Stimulated activated CD8-positive, alpha-beta memory T cell treated with anti-CD3 and anti-CD28 coated beads, Interleukin-15, amount 100 ng/mL, for 24 hours (primary cell): ENCODE measurements at places on chromosomes 7 and 10.

- no peak for DNase-seq
Measured at GRCh38 chr10:80661526-80661925, 123.8 kb downstream of the SH2D4B start.

DNA sequence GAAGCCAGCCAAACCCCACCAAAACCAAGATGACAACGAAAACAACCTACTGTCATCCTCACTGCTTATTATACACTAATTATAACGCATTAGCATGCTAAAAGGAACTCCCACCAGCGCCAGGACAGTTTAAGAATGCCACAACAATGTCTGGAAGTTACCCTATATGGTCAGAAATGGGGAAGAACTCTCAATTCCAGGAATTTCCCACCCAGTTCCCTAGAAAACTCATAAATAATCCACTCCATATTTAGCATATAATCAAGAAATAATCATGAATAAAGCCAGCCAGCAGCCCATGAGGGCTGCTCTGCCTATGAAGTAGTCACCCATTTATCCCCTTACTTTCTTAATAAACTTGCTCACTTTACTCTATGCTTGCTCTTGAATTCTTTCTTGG, 20.8 kb downstream of the MICU1 start:
- DNase-seq: no peak

DNA sequence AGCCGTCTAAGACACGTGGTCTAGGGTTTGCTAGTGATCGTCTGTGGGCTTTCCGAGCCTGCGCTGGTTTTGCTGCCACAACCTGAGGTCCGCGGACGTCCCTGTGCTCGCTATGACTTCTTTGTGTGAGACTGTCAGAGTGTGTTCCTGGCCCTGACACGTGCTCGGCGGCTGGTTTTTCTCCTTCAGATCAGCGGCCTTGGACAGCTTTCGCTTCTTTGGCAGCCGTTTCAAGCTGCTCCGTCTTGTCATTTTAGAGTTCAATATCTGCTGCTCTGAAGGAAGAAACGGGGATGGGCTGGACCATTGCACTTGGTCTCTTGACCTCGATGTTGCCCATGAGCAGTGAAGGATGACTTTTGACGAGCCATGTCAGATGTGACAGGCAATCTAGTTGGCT, 147.3 kb downstream of the MGMT start:
- DNase-seq: no peak

DNA sequence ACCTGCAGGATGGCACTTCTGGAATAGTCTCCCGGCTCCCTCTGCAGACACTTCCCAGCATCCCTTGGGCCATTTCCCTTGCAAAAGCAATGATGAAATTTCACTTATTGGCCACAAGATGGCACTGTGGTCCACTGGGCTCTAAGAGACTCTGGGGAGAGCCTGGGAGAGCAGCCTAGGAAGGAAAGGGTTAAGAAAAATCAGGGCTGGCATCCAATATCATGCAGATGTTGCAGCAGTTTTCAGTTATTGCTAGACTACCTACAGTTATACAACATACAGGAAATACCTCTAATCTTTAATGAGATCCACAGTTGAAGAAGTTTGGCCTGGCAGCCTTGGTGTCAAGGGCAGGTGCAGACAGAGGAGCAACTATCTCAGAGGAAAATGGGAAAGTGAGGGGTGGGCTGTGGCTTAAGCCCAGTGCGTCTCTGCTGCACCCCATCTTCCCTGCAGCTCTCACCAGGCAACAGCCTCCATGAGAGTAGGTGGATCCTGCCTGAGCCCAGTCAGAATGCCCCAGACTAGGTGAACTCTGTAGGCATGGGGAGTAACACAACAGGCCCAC, 100.2 kb upstream of the PRSS58 start:
- no peak for DNase-seq

GRCh38 chr10:52229291-52229931, 84.7 kb upstream of the DKK1 start:
- no peak for DNase-seq

- no peak for DNase-seq
Measured at GRCh38 chr7:48097521-48098231, 8.6 kb downstream of the UPP1 start.

- no peak for DNase-seq
Measured at GRCh38 chr7:69534461-69535041, 63.7 kb upstream of the AUTS2 start.

DNA sequence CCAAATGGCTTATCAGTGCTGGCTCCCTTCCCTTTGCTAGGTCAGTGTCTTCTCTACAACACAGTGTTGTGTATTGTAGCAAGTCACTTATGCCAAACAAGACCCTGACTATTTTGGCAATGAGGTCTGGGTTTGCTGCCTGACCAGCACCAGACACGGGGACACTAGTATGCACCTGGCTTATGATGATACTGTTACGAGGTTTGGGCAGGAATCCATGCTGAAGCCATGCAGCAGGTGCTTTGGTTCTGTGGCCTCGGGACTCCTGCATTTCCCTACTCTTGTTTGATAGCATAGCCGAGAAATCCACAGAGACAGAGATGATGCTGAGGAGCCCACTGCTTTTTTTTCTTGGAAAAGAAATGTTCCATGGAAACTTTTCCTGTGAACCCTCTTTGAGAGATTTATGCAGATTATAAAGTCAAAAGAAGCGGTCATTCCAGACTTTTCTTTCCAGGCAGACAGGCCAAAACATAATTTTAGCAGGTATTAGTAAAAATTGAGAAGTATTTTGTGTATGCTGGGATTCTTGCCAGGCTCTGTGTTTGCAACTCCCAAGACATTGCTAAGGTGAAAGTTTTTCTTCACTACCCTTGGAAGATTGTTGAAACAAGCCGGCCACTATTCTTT, 291.1 kb downstream of the BBS9 start:
- no peak for DNase-seq

- DNase-seq: no peak
Measured at GRCh38 chr7:66301737-66302136, 96.6 kb downstream of the TPST1 start.

DNA sequence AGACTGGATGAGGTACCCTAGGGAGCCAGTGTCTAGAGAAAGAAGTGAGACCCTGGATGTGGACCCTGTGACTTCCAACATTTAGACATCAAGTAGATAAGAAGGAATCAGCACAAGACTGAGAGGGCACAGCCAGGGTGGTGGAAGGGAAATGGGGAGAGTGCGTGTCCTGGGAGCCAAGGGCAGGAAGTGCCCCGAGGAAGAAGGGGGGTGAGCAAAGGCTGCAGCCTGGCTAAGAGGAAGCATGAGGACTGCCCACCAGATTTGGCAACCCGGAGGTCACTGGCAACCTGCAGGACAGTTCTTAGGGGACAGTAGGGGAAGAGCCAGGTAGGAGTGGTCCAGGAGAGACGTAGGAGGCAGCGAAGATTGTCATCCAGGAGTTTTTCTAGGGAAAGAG, 14.8 kb downstream of the COL13A1 start:
- no peak for DNase-seq

DNA sequence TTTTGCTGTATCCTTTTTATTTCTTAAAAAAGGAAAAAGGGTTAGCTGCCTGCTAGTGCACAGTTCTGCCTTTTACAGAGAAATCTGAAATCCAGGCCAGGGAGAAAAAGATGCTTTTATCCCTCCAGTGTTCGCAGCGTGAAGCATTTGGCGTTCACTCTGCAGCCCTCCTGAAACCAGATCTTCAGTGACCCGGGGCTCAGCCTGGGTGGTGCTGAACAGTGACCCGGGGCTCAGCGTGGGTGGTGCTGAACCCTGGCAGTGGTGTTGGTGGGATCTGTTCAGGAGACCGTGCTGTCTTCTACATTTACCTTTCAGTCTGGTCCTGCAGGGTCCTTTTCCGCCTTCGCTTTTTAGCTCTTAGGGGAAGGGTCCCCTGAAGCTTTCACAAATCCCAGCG, 164.7 kb upstream of the KLF6 start:
- no peak for DNase-seq

DNA sequence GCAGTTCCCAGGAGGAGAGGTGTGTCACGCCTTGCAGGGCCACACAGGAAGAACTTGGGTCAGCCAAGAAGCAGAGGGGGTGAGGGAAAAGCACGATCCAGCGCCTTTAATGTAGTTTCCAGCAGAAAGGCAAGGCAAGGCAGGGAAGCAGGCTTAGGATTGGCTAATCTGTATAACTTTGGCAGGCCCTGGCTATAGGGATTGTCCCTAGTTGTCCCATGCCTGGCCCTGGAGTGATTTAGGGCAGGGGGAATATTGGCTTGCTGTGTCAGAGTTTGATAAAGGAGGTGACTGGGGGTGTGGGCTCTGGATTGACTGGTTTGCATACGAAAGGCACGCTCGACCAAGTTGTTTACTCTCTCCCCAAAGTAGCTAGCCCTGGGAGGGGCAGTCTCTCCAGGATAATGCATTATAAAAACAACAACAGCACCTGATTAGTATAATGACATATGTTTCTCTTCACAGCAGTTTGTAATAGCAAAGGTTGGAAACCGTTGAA, 44.5 kb downstream of the RBM28 start:
- DNase-seq: no peak

DNA sequence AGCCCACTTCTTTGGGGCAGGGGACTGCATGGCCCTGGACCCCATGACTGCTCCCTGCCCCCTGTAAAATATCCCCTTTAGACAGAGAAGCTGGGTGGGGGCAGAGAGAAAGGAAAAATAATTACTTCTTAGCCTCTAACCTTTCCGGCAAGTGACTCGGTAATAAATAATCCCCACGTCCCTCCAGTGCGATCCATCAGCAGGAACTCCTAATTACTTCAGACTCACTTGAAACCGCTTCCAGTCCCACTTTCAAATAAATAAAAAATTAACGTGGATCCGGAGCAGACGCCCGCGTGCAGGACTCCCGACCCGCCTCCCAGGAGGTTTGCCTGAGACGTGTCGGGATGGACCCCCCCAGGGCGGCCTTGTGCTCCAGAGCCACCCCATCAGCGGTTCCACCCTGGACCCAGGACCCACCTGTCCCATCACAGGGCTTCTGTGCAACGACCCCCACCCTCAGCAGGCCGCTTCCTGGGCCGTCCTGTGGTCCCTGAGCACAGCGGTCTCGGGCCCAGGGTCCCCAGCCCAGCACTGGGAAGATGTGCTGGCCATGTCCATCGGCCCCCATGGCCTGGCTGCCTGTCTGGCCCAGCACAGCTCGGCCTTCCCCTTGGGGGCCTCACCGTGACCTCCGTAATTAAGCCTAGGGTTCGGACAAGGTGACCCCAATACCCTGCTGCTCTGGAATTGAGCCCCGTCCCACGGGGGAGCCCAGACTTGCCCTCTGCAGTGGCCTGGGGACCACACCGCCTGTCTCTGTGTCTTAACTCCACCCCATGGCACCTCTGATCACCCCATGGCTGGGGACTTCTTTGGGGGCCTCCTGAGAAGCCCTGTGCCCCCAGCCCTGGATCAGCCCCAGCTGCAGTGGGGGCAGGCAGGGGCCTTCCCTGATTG, 108.0 kb downstream of the UNCX start:
- DNase-seq: no peak

- DNase-seq: no peak
Measured at GRCh38 chr10:52900593-52900992, 128.0 kb upstream of the MBL2 start.

- no peak for DNase-seq
Measured at GRCh38 chr7:138396251-138397070, 63.6 kb upstream of the TRIM24 start.

GRCh38 chr7:150980663-150981062, 2.5 kb upstream of the KCNH2 start:
- DNase-seq: no peak

DNA sequence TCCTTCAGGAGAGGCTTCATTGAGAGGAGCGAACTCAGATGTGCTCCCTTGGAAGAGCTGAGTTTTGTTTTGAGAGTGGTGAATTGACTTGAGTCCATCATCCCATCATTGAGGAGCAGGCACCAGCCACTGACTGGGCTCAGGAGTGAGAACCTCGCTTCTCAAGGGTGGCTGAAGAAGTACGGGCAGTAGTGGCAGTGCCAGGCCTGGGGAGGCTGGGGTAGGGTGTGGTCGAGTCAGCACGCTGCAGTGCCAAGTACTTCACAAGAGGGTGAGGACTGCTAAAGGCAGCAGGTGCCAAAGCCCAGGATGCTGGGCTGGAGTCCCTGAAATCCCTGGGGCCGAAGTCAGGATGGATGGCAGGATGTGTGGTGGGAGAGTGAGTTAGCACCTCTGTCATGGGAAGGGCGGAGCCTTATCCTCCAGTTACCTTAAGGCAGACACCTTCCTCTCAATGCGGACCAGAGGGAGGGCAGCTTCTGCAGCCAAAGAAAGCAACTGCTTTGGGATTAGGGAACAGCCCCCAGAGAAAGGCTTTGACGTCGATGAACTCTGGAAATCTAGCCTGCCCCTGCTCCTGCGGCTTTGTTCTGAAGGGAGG, 210.3 kb downstream of the CAMK1D start:
- no peak for DNase-seq

DNA sequence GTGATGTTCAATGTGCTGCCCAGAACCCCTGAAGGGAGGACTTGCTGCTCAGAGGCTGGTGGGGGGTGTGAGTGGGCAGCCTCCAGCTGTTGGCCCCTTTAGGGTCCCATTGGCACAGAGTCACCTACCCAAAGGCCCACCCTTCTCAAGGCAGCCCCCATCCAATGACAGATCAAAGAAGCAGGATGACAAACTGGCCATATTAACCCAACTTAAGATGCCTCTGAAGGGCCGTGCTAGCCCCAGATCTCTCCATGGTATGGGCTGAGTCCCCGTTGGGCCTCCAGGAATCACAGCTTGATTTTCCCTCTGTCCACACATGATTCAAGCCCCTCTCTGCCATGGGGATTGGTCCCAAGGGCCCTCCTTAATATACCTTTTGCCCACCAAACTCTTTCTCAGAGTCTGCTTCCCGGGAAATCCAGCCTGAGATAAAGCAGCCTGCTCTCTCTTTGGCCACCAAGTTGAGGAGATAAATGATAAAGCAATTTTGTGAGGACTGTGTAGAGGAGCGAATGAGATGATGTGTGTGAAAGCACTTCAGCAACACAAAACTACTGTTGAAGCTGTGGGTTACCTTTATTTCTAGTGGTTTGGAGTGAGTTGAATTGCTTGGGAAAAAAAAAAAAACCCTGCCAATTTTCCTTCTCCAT, 38.2 kb upstream of the C10orf71 start:
- DNase-seq: no peak

GRCh38 chr7:103447073-103447960, 1.3 kb upstream of the SLC26A5 start:
- DNase-seq: no peak

DNA sequence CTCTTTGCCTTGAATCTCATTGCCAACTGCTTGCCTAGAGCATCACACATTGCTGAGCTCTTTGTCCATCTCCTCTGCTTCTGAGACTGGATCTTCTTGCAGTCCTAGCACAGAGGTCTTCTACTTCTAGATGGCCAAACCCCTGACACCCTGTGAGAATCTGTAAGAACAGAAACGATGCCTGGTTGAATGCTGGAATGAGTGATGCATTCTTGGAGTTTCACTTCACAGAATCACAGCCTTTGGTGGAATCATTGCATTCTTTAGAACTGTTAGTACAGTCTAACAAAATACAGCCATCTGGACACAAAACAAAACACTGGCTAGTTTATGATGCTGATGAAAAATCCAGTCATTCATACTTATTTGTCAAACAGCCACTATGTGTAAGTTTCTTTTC, 141.7 kb upstream of the ITGB1 start:
- DNase-seq: no peak
